IMR-90 (cell line): ENCODE measurements at places on chromosomes 6 and 20. TPM values are rescaled to one million over a fixed set of nuclear protein-coding genes. Genes with fewer than 3 reads are reported as not detected.

Gene EFCAB8
- total RNA-seq = not detected in 2 replicates

Gene IMPG1
- not detected in 2 replicates for total RNA-seq

Gene TMEM170B
- total RNA-seq = 0.18 and 0.28 TPM in 2 replicates

DNA sequence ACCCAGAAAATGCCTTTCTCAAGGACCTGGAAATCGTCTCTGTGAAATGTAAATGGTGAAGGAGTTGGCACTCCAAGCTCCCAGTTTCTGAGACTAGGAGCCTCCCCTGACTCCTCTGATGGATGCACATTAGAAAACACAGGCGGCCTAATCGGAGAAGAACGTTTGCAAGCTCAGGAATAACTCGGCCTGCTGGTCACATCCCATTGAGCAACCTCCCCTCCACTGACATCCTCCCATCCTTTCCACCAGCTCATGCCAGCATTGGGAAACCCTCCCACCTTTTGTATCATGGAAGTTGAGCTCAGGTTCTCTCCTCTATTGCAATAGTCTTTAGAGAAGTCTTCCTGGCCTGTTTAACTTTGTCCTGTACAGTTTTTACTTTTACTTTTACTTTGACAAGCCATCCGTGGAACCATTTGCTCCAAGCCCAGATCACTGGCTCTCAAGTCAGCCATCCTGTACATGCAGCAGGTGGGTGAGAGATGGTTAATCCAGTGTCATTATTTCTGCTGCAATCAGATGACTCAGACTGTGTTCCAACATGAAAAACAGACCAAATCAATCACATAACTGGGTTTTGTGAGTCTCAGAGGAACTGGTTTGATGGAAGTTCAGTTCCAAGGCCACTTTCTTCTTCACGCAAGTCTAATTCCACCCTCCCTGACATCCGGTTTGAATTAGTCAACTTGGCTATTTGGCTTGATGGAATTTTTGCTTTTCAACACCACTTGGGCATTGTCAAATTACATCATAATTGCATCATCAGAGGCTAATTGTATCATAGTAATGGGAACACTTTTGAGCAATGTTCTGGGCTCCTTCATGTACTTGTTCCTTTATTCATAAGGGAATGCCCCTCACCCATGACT lies 619.4 kb upstream of the CDH4 start:
- H3K27me3 ChIP-seq = no peaks in the 10 kb centered on the region
- H3K4me3 ChIP-seq = no peak overlapping the region
- no peak for DNase-seq
- H3K36me3 ChIP-seq = no peaks in the 10 kb centered on the region

DNA sequence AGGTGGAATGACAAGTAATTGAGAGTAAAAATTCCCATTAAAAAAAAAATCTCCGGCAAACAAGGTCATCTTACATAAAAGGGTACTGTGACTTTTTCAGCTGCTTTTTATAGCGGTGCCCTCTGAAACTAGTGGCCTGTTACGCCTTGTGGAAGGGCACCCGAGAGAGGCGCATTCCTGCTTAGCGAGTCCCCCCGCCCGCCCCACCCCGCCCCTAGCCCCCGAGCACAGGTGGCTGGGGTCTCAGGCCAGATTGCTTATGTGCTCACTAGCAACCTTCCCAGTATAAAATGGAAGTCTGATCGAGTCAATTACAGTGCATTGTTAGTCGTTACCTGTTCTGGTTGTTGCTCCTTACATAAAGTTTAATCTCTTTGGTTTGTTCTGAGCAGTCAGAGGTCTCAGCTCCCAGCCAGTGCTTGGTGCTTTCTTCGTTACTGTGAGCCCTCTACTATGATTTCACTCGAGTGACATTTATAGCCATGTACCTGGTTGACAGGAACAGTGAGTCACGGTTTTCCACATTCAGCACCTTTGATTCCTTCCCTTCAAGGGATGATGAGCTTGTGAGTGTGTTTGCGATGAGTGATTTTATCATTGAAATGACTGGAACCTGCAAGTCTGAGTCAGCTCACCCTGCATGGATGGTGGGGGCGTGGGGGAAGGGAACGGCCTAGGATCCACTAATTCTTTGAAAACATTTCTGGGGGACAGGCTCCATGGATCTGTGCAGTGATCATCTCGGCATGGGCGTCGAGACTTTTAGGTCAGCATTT lies 47.6 kb downstream of the ZDHHC14 start:
- H3K27me3 ChIP-seq = no peaks in the 10 kb centered on the region
- H3K4me1 ChIP-seq = no peaks in the 10 kb centered on the region
- DNase-seq = peak; percentile 7
- no peaks in the 10 kb centered on the region for H3K36me3 ChIP-seq
- H3K27ac ChIP-seq = no peak overlapping the region
- H3K4me3 ChIP-seq = no peak overlapping the region

DNA sequence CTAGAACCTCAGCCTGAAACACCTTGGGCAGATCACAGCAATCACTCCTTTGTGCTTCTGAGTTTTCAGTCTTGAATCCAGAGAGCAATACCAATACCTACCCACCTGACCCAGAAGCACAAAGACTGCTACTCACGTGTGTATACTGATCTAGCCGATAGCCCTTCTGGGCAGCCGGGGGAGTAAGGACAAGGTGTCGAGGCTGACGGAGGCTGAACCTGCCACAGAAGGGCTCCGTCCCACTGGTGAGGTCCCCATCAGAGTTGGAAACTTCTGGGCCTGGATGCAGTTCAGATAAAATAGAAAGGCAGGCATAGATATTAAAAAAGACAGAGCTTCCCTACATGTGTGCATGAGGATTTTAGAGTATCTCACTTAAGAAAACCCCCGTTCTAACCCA lies 32.0 kb downstream of the PKHD1 start:
- no peak overlapping the region for H3K27ac ChIP-seq
- H3K4me1 ChIP-seq = no peaks in the 10 kb centered on the region
- no peak for DNase-seq
- no peak overlapping the region for H3K4me3 ChIP-seq
